Pulmonary artery endothelial cell (primary cell): ENCODE measurements at places on chromosomes 16 and 17. TPM values are rescaled to one million over a fixed set of nuclear protein-coding genes. Genes with fewer than 3 reads are reported as not detected.

DNA sequence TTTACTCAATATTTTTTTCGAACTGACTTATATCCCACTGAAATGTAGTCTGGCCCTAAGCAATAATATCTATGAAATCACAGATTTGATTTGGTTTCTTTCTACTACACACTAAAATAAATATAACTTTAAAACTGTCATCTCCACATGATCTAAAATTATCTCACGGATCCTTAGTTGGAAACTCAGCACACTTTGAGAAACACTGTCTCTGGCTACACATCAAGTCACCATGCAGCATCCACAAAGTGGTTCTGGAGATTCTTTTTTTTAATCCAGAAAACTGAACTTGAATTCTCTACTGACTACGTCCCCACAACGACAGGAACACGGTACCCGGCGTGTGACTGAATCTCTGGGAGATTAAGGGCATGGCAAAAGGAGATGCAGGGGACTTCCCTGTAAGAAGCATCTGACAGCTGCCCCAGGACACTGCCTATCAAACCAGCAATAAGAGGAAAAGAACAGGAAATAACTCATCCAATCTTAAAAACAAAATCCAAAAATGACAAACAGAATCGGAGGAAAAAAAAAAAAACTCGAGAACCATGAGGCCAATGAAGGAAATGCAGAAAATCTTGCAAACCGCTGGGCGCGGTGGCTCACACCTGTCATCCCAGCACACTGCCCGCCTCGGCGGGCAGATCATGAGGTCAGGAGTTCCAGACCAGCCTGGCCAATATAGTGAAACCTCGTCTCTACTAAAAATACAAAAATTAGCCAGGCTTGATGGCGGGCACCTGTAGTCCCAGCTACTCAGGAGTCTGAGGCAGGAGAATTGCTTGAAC lies 141.0 kb upstream of the RCVRN start:
- DNase-seq = no peak

GRCh38 chr16:49563666-49564065 lies 190.1 kb downstream of the C16orf78 start:
- DNase-seq = no peak

DNA sequence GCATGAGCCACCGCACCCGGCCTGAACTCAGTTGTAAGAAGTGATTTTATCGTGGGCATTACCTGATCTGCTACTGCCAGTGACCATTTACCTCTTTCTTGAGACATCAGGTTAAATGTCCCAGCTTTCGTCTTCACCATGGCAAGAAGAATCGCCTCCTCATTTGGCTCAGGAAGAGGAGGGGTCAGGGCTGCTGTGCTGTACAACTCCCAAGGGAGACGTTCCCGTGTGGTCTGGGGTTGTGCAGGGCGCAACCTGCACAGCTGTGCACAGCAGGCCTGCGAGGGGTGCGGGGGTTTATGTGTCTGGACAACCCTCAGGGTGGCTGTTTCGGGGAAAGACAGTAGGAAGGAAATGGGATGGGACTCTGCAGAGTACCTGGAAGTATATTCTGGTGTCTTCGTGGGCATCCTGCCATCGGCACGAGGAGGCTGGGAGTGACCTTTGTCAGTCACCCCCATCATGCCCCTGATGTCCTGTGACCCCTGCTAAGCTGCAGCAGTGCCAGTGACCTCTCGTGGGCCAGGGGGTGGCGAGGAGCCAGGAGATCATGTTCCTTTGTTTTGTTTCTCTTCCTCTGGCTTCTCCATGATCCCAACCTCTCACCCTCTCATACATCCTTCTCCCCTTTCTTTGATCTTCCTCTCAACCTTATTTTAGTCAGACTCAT lies 27.3 kb downstream of the CIBAR2 start:
- no peak for DNase-seq

The CHST4 gene
- not detected in 2 replicates for total RNA-seq

The UTS2R gene
- total RNA-seq = not detected in 2 replicates

- DNase-seq = no peak
These were observed 5.5 kb downstream of the MYO19 start for GRCh38 chr17:36529121-36529520.

GRCh38 chr17:66228887-66229782 lies at the start of gene APOH:
Gene APOH, minus strand, starts transcription at chr17:66229415. Its CDS starts 36 bp downstream, at chr17:66229379.
- DNase-seq = no peak

DNA sequence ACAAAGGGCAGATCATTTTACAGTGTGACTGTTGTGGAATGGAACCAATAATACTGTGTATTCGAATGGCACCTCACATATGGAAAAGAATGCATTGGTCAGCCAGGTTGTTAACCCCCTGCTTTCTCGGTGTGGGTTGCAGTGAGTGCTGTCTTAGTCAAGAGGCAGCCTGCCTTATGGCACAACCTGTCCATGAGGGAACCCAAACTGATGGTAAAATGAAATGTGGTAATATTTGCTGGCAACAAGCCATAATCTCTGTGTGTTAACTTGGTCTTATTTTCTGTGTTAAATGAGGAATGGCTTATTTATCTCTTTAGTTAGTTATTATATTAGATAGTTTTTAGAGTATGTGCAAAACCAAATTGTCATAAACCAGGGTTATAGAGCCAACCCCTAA lies 81.6 kb downstream of the TMC6 start:
- DNase-seq = no peak

GRCh38 chr17:32486701-32487472 lies at the start of gene CDK5R1:
Gene CDK5R1, plus strand, starts transcription at chr17:32486993. Its CDS starts 628 bp downstream, at chr17:32487621.
- no peak for DNase-seq

GRCh38 chr16:30761427-30761927 lies 385 bp downstream of the CFAP119 start:
- no peak for DNase-seq

The FLYWCH1 gene
- total RNA-seq = 32.5 and 33.4 TPM in 2 replicates

DNA sequence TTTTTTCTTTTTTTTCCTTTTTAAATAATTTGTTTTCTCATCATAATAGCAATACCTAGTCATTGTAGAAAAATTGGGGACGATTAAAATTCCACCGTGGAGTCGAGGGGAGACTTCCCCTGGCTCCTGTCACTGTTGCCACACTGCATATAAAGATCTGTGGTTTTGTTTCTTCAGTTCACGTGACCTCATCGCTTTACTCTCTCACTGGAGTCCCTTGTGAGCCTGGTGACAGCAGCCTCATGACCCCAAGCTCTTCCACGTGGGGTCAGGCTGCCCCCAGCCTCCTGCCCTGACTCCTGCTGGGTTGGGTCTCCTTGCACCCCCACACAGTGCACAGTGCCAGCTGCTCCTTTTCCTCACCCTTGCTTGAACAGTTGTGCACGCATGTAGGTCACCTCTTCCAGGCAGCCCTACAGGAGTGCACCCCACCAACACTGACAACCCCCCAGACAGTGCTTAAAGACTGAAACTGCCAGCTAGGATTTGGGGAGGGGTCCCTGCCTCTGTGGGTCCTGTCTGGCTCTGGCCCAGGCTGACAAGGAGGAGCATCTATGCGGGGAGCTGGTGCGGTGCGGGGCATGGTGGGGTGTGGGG lies 7.3 kb upstream of the METRNL start:
- no peak for DNase-seq

The TGFB1I1 gene
- total RNA-seq = 32.1 and 56.6 TPM in 2 replicates

The FOXN1 gene
- not detected in 2 replicates for total RNA-seq
